D721Med (cell line): ENCODE measurements at places on chromosomes 2 and 18.

DNA sequence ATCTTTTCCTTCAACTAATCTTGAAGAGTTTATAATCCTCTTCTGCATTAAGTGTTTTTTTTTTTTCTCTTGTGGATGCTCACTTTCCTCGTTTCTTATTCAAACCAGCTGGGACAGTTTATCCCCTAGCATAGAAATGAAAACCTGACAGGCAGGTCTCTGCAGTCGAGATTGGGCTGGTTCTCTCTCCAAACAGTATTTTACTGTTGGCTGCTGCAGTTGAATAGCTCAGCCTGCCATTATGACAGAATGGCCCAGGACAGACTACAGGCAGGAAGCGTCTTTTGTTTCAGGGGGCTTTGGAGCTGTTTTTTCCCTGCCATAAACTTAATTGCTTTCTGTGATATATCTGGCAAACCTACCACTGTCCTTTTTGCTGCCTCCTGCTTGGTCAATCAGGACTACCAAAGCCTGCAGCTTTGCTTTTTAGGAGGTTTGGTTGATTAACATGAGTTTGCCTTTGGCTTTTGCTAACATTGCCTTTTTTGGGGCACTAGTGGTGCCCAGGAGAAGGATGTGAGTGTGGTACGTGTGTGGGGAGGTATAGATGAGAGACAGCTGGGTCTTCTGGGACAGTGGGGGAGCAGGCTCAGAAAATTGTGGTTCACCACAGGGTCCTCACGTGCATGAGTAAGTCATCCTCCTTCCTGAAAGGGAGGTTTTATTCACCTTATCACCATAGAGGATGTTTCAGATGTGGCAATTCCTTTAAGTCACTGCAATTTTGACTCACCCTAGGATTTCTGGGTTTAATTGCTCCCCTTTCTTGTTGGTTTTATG is 128.7 kb downstream of the LYPD6B start:
- DNase-seq, result no peak

- DNase-seq, result no peak
Observed at GRCh38 chr18:68056936-68057335, 540.4 kb upstream of the DSEL start.

DNA sequence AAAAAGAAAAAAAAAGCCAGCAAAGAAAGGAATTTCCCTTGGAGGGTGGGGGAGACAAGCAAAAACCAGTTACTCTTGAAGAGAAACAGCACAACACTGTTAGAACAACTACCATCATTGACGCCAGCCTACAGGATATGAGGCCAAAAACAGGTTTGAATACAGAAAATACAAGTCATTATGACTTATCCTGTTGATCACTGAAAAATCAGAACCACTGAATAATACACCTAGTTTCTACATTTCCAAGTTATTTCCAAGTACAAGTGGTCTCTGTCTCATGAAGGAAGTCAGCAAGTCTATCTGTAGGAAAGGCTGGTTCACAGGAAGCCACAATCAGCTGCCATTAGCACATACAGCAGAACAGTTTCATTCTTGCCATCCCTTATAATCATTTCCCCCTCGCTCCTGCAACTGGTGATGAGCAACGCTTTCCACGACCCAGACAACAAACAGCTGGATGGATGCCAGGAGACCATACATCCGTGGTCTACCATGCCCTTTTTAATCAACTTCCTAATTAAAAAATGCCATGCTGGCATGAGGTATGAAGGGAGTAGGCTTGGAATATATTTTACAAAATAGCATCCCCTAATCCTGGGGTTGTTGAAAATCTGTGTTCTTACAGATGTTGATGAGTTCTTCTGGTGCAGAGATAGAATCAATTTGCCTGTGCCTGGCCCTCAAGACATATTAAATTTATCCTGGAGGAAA is 10.4 kb downstream of the MYT1L start:
- DNase-seq, result no peak

DNA sequence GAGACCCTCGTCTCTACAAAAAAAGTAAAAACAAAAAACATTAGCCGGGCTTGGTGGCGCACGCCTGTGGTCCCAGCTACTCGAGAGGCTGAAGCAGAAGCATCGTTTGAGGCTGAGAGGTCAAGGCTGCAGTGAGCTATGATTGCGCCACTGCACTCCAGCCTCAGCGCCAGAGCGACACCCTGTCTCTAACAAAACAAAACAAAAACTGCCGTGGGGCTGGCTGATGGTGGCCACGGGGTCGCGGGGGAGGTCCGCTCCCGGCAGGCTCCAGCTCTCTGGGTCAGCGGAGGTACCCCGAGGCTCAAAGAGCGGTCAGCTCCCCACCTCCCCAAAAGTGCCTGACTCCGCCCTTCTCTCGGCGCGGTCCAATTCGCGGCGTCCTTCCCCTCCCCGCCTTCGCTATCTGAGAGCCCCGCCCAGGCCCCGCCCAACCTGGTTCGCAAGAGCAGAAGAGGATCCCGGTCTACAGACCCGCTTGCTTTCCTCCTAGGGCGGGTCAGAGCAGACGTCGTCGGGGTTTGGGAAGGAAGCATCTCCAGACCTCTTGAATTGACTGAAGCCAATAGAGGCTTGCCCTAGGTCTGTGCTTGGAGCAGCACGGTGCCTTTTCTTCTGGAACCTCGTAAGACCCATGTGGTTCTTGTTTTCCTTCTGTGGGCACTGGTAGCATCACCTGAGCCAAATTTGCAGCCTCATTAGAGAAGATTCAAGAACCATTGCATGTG is 7.8 kb downstream of the RAX start:
- DNase-seq, result peak; percentile 94
